Stimulated activated CD4-positive, alpha-beta T cell treated with anti-CD3 and anti-CD28 coated beads, Interleukin-15, amount 100 ng/mL, for 1 hour (primary cell): ENCODE measurements at places on chromosomes 6 and 20.

GRCh38 chr20:32453467-32454163 lies 95.5 kb downstream of the ASXL1 start:
- no peak for DNase-seq

DNA sequence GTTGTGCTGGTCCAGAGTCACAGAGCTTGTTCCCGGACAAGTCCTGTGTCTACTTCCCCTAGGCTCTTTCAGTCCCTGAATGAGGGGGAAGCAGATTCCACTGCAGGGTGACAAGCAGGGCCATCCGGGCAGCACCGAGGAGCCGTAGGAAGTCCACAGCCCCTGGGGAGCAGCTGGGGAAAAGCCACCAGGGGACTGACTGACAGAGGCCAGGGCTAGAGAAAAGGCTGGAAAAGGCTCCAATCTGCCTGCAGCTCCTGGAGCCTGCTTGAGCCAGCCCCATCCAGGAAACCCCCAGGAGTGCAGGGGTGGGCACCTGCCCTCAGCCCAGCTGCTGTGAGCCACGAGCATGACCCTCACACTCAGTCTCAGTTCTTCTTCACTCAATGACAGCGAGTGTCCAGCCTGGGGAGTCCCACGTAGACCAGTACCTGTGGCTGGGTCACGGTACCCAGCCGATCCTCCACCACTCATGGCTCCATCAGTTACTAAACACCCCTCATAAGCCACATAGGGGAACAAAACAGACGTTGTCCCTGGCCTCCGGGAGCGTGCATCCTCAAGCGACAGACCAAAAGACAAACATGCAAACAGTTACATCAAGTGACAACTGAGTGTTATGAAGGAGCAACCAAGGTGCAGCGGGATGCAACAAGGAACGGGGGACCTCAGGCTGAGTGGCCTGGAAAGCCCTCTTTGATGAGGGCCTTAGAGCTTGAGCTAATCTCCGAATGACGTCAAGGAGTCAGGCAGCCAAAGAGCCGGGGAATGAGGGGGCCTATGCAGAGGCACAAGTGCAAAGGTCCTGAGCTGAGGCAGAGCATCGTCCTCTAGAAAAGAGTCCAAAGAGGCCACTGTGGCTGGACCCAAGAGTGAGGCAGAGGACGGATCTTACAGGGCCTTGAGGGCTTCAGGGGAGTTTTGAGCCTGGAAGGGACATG lies 24.8 kb upstream of the VSTM2L start:
- no peak for DNase-seq

GRCh38 chr6:20952699-20953474 lies 418.6 kb downstream of the CDKAL1 start:
- DNase-seq = no peak

DNA sequence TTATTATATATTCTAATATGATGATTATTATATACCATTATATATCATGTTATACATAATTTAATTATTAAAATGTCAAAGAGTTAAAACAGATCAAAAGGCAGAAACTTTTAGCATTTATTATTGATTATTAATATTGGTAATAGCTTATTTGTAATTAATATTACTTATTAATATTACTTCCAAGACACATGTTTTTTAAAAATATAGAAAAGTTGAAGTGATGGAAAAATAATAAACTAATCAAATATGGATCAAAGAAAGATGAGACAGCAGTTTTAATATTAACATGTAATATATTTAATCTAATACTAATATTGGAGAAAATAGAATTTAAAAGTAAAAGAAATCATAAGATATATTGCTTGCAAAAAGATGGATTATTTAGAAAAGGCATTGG lies 154.6 kb upstream of the TAB2 start:
- DNase-seq = no peak

DNA sequence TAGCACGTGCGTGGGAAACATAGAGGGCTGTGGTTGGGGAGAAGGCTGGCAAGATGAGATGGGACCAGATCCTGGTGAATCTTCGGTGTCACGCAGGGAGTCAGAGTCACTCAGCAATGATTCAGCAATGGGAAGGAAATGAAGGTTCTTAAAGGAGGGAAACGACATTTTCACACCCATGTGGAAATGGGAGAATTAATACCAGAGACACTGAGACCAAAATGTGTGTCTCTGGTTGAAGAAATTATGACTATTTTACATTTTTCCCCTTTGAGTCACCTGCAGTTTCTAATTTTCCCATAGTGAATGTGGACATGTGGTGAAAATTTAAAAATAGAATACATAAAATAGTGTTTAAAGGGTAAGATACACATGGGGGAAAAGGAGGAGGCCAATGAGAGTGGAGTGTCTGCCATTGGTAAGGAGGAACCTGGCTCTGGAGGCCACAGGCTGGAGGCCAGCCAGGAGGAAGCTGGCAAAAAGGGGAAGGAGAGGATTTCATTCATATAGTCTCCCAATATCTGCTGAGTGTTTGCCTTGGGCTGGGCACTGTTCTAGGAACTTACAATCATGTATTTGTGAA lies 17.5 kb downstream of the NRN1 start:
- DNase-seq = no peak

DNA sequence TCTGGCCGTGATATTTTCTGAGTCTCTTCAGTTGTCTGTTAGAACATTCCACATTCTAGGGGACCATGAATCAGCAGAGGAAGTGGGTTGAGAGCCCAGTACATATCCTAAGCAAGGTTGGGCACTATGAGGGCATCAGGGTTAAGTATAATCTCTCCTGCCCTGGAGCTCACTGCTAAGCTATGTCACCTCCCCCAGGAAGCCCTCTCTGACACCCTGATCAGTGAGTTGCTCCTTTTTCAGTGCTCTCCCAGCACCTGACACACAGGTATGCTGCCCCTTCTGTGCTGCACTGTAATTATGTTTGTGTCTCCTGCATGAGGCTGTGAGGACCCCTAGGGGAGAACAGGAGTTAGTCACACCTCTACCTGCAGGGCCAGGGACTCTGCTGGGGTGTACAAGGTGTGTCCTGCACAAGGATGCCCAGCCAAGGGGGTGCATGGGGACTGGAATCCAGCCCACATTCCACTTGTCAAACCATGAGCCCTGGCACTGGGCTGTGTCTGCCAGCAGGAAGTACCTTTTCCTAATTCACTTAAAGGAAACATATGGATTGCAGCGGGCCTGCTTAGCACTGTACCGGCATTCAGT lies 3.9 kb downstream of the RAB44 start:
- no peak for DNase-seq
